COR-L47 (cell line): ENCODE measurements at places on chromosomes 3 and 15.
A peak's percentile ranks its signal among the peaks of the same experiment; 100 is the strongest.

- no peak for DNase-seq
Observed at GRCh38 chr3:23709987-23710386, 95.8 kb upstream of the UBE2E1 start.

GRCh38 chr3:153785901-153786300, 335.3 kb upstream of the ARHGEF26 start:
- DNase-seq: no peak

DNA sequence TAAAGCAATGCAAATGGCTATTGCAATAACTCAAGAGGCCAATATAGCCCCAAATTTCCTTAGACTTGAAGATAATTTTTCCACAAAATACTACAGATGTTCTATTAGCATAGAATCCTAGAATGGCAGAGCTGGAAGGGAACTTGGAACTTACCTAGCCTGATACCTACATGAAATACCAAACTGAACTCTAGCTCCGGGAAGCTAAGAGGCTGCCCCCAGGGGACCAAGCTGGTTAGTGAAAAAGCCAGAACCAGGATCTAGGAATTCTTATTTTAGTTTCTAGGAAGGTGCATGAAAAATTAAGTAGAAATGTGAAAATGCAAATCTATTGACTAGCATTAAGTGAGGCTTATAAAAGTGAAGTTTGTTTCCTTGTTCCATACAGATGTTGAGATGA, 256.0 kb upstream of the CBLB start:
- DNase-seq: no peak

- no peak for DNase-seq
Observed at GRCh38 chr3:151047636-151048035, 37.8 kb upstream of the MED12L start.

- no peak for DNase-seq
Observed at GRCh38 chr3:4981665-4982494, 2.6 kb downstream of the BHLHE40 start.

DNA sequence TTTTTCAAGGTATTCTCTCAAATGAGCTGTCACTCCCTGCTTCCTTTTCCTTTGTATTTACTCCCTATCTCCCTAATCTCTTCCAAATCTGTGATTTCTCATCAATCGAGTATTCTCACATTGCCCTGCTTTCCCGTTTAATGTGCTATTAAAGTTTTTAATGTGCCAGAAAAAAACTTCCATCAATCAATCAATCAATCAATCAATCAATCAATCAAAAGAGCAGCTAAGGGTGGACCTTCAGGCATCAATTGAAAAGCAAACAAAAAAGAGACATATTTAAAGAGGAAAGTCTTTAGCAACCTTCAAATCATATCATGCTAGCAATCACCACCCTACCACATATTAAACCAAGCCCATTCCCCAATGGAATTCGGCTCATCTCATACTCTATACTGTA, 58.9 kb downstream of the SATB1 start:
- DNase-seq: no peak

GRCh38 chr3:71499227-71499876, 84.2 kb downstream of the FOXP1 start:
- DNase-seq: no peak

DNA sequence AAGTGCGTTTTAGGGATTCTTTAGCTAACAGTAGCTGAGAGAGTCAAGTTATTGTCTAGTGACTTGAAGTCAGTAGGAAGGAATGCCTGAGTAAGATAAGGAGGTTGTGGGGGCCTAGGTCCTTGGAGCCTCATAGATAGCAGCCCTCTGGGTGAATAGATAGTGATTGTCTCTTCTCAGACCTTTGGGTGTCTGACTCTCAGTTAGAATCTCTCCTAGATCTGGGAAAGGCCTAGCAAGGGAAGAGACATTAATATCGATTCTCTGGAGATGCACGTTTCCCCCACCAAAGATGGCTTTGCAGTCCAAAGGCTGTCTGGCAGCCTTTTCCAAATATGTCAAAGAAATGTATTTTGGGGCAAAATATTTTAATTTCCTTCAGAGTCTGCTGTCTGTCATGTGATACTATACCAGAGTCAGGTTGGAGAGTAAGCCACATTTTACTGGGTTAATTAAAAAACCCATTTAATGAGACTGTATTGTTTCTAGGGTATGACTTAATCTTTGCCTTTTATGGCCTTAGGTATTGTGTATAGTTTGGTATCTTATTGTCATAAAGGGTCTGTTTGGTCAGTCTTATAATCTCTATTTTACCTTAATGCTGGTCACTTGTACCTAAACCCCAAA, 92.2 kb downstream of the ST6GAL1 start:
- no peak for DNase-seq

GRCh38 chr3:57292159-57292896, at the start of gene ASB14:
Gene ASB14 (minus strand): TSS chr3:57292685. CDS start chr3:57292033, 652 bp downstream.
- DNase-seq: no peak

DNA sequence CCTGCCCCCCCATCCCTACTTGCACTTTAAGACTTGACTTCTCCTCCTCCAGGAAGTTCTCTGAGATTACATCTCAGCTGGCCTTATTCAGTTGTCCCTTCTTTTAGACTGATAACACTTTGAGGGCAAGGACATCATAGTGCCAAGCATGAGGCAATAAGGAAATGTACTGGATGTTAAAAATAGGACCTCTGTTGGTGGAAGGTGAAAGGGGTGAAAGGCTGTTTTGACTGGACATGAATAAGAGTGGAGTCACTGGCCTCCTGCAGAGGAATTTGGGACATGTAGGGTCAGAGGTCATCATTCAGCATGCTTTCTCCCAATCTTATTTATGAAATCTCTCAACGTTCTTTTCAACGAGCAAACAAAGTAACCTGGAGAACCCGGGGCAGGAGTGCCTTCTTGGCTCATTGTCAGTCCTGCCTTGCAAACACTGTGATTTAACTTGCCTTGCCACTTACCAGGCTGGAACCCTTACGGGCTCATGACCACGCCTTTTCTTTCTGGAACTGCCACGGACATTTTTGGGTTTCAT, 38.6 kb downstream of the TRIM71 start:
- DNase-seq: no peak

GRCh38 chr3:55497250-55497649, 10.1 kb upstream of the WNT5A start:
- DNase-seq: no peak

DNA sequence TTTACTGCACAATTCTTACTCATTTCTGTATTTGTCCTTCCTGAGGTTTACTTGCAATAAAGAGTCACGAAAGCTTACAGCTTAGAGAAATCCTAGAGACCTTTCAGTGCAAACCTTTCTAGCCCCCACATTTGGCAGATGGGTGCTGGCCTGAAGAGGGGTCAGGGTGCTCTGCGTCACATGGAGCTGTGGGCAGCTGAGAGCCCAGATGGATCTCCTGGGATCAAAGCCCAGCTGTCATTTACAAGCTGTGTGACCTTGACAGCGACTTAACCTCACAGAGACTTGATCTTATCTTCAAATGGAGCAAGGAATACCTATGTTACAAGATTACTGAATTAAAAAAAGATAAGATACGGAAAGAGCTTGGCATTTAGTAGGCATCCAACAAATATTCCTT, 24.0 kb upstream of the RAF1 start:
- no peak for DNase-seq

DNA sequence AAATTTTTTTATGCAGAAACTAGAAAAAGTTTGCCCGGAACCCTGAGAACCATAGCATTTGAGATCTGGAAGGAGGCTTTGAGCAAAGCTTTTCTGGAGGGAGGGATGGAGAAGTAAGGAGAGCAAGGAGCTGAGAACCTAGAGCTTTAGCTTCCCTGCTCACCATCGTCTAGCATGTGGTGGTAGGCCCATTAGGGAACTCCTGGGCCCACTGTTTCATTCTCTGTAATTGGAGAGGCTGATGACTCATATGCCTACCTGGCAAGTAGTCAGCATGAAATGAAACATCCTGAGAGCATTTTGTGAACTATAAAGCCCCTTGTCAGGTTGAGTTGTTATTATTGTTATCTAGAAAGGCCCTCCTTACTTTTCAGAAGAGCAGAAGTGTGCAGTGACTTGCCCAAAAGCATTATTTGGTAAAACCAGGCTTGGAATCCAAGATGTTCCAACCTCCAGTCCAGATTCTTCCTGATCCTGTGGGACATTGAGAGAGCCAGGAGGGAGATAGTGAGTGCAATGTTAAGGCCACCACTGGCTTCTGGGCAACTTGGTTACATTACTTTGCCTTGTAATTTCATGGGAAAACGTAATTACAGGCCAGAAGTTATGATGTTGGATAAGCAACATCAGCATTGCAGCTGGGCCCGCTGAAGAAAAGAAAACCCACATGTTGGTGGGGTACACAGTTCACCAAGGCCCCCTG, 104.5 kb upstream of the BFSP2 start:
- DNase-seq: peak; percentile 22

DNA sequence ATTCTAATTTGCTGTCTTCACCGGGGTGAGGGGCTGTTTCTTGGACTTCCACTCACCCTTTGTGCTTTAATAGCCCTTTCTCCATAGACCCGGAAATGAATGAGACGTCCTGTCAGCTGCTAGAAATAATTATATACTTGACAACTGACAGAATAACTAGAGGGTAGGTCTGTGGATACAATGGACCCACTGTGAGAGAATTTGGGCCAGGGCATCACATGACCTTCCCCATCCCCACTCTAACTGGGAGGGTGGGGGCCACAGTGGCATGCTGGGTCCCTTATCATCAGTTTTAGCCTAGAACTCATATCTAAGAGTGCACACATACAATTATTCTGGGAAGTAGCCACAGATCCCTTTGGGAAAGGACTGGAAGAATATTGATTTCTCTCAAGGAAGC, 25.9 kb upstream of the MINAR1 start:
- no peak for DNase-seq

DNA sequence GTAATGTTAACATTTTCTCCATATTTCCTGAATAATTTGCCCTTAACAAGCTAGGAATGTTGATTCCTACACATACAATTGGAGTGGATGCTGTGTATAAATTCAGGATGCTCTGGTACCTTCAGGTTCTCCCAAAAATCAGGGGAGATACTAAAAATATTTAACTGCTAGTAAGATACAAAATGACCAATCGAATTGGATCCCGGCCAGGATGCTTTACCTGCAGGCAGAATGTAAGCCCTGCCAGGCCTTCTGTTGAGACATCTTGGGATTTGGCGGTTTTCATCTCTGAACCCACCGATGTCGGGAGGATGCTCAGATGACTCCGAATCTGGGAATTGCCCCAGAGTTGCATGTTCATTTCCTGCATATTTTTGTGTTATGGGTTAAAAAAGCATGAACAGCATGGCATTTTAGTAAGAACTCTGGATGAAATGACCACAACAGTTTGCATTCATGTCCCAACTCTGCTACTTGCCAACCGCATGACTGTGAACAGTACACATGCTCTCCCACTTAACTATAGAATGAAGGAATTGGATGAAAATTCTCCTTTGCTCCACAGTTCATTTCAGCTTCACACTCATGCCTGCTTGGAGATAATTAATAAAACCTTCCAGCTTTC, 241.4 kb upstream of the TBL1XR1 start:
- no peak for DNase-seq

GRCh38 chr3:72625602-72626337, 222.5 kb downstream of the SHQ1 start:
- DNase-seq: no peak

DNA sequence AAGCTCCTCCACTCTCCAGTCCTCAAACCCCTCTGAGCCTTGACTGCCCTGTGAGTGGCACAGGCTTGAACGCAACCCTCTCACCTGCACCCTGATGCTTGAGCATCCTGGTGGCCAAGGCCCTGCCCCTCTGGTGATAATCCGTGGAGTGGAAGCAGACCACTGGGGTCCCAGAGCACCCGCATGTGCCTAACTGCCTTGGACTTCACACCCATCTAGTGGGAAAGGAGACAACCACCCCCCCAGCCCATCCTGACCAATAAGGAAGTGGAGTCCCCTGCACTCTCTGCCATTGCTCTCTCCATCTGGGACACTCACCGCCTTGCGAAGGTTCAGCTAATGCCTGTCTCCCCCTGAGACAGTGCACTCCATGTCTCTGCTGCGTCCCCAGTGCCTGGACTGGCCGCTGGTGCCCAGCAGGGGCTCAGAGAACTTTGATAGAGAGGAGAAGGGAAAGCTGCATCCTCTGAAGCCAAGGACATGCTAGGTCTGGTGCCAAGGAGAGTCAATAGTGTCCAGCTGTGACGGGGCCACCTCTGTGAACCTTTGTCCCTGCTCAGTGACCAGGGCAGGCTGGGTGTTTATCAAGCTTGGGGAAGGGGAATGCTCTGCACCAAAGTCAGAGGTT, 3.4 kb downstream of the KLF15 start:
- no peak for DNase-seq

GRCh38 chr3:180421721-180422120, 180.2 kb upstream of the TTC14 start:
- DNase-seq: no peak

GRCh38 chr3:149203758-149204157, 17.9 kb downstream of the CP start:
- DNase-seq: no peak

GRCh38 chr3:132180337-132180791, 136.8 kb upstream of the ACP3 start:
- peak; percentile 77 for DNase-seq

- no peak for DNase-seq
Observed at GRCh38 chr3:141450727-141451375, 36.0 kb upstream of the RASA2 start.

DNA sequence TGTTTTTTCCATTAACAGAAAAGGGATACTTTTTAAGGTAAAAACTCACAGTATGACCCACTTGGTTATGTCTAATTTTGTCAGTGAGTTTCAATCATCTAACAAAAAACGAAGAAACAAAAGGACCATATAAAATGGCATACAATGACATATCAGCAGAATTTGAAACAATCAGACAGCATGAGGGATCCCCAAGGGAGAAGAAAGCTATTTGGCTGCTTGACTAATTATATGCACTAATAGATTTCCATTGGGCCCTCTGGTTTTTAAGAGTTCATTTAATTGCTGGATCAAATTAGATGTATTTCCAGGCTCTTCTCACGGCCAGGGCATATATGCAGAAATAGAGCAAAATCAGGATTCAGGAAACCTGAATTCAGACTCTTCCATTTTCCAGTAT, 376.4 kb upstream of the GBE1 start:
- DNase-seq: no peak

DNA sequence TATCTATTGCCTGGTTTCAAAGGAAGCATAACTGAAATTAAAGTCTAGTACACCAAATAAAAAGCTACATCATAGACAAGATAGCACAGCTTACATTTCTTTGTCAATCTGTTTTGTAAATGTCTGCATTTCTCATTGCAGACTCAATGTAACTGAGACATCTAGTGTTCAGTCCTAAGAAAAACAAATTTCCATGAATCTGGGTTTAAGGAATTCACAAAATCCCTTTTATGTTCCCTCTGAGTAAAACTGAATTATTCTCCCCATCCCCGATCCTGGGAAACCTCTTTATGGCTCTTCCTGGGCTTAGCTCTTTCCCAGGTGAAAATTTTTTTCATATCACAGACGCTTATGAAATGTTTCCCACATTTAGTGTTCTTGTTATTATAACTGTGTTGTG, 21.6 kb upstream of the RASA2 start:
- no peak for DNase-seq

DNA sequence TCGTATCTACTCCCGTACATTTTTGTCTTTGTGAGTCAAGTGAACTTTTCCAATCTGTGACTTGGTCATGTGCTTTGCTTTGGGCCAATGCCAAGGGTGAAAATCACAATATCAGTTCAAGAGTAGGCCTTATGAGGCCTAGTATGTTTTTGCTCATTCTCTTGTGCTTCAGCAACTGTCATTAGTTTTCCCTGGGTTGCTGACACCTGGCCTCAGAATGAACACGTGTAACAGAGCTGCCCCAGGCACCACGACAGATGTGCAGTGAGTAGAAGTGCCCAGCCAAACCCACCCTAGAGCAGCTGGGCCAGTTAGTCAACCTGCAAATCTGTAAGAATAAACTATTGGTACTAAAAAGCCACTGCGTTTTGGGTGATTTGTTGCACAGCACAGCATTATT, 460.3 kb upstream of the WNT5A start:
- no peak for DNase-seq

GRCh38 chr15:82873000-82873680, 63.7 kb downstream of the WHAMM start:
- no peak for DNase-seq
